ENCODE measurements at places on chromosomes 2 and 18.
A peak's percentile ranks its signal among the peaks of the same experiment; 100 is the strongest.

- DNase-seq: no peak
These were observed 267.6 kb downstream of the TMX3 start for GRCh38 chr18:68447286-68447685.

- DNase-seq: no peak
These were observed 47.4 kb downstream of the EXOC6B start for GRCh38 chr2:72778410-72778809.

DNA sequence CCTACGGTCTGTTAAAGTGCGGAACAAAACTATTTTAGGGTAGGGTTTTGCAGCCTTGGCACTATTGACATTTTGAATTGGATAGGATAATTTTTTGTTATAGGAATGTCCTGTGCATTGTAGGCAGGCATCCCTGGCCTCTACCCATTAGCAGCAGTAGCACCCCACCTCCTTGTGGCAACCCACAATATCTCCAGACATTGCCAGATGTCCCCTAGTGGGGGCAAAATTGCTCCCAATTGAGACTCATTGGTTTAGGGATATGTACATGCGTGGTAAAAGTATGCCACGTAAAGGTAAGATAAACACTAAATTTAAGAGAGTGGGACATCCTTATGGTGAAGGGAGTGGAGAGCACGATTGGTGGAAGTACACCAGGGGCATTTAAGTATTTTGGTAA, 4.6 kb downstream of the MIB1 start:
- DNase-seq: no peak

GRCh38 chr18:8324343-8325065, 284.7 kb upstream of the RAB12 start:
- no peak for DNase-seq

DNA sequence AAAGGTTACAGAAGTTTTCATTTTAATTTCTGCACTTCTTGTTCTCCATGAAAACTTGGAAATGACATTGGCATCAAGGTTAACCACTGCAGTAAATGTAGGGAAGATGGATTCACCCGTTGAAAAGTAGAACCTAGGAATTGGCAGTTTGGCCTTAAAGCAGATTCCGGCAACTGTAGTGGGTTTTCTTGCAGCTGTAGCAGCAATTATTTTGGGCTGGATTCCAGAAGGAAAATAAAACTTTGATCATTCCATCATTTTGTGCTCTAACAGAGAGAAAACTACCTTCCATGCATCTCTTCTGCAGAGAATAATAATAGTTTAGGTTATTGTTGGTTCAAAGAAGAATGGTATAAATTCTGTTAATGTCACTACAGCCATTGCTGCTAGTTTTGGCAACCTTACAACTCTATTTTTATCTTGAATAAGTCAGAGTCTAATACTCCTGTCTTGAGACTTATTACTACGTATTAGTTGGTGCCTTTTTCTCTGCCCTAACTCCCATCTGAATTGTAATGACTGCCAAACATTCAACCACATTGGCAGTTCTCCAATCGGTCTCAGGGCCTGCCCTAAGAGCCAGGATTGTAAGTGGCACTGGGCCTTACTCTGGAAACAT, 178.1 kb upstream of the PIEZO2 start:
- no peak for DNase-seq

- DNase-seq: no peak
These were observed 42.6 kb upstream of the EDAR start for GRCh38 chr2:109031476-109032228.

DNA sequence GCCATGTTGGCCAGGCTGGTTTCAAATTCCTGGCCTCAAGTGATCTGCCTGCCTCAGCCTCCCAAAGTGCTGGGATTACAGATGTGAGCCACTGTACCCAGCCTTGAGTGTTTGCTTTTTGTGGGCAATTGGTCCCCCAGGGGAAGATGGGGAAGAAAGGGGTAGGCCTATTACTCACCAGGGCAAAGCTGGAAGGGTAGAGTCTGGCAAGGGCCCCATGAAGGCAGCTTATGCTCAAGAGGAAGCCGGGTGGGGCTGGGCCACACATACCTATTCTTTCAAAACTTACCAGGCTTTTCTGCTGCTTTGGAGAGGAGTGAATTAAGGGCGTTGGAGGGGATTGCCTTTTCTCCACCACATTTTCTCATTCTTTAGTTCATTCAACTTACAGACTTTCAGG, 24.5 kb upstream of the CD28 start:
- DNase-seq: no peak

- DNase-seq: no peak
These were observed 48.2 kb downstream of the SDC1 start for GRCh38 chr2:20176760-20177159.

DNA sequence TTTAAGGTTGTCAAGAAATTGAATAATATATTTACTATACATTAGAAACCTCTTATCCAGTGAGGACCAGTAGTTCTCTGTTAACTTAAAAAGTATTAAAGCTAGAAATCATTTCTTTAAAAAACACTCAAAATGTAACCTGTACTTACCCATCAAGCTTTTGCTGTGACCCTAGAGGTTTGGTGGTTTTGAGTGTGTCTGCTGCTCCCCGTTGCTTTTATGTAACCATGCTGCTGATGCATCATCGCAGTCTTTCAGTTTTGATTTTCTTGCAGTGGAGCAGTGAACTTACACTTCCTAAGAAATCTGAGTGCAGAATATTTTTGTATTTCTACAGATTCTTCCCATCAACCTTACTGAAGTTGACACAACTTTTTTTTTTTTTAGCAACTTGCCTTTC, 34.2 kb downstream of the MRPS9 start:
- DNase-seq: peak; percentile 32

- no peak for DNase-seq
These were observed 43.7 kb upstream of the FZD5 start for GRCh38 chr2:207813221-207813916.

DNA sequence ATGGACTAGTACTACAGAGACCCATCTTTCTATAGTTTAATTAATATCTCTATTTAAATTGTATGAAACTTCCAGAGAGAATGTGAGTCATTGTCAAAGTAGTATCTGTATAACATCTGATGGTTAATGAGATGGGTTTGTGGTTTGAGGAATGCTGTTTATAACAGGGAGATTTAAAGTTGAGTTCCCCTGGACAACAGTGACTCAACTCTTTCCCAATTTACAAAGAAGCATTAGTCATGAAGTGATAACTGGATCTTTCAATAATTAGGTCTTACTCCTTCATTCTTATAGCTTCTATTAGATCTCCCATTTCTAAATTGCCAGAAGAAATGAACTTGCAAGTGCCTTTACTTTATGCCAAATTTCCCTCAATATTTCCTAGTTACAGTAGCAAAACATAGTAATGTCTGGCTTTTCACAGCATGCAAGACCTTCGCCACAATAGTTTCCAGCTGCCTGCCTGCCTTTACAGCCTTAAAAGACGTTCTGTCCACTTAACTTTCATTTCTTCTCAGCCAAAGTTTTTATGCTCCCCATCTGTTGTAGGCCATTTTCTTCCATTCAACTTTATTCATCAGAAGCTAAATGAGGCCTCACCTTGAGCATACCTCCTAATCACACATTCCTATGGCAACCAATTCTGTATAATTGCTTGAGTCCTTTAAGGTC, 47.7 kb upstream of the WDR75 start:
- DNase-seq: no peak

- no peak for DNase-seq
These were observed 120.6 kb downstream of the PLB1 start for GRCh38 chr2:28616396-28616999.

GRCh38 chr2:127652786-127653357, 6.9 kb downstream of the GPR17 start:
- DNase-seq: no peak

DNA sequence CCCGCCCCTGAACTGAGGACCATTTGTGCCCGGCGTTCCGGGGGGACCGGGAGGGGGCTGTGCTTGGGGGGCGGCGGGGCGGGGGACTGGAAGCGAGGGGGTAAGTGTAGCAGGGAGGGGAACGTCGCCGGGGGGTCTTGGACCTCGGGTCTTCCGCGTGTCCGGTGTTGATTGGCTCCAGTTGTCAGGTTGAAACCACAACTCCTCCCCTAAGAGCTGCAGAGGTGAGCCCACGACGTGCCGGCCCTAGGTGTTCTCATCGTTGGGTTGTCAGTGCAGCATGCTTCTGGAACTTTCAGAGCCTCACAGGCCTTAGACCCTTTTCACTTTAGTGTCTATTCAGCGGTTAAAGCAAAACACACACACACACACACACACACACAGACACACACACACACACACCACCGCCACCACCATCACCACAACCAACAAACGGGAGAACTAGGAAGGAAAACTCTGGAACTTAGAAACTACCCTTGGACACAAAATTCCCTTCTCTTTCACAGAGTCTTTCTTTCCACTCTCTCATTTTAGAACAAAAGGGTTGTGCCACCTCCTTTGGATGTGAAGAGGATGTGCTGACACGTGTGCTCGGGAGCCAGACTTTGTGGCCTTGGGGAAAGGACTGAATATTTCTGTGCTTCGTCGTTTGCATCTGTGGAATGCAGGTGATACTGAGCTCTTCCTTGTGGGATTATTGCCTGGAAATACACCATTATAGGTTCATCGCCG, 6.7 kb upstream of the DLX2 start:
- DNase-seq: no peak

DNA sequence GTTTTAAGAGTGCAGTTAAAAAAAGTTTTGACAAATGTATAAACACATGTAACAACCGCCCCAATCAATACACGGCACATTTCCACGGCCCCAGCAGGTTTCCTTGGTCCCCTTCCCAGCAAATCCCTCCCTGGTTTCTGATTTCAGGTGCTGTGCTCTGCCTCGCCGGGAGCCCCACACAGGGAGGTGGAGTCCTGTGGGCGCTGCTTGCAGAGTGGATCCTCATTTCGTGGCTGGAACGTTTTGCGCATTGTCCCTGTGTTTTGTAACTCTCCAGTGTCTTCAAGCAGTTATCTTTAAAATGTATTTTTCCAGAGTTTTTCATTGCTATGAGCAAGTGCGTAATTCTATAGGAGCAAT, 124.8 kb downstream of the GALR1 start:
- DNase-seq: no peak

DNA sequence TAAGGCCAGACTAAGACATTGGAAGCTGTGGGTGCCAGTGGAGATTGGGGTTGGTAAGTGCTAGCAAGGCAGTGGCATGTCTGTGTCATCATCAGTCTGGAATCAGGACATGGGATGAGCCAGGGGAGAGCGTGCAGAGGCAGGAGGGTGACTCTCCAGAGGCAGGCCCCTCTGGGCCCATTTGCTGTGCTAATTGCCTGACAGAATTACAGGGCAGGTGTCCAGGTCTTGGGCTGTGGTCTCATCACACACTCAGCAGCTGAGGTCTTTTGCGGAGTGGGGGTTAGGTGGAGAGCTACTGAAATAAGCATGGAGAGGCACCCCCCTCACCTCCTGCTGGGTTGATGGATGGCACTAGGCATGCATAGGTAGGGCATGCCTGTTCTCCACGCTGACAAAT, 57.4 kb downstream of the CELF4 start:
- no peak for DNase-seq

- DNase-seq: no peak
These were observed 115.0 kb downstream of the CERS6 start for GRCh38 chr2:168571061-168571460.

GRCh38 chr18:58300867-58301266, 256.8 kb downstream of the NEDD4L start:
- DNase-seq: no peak

DNA sequence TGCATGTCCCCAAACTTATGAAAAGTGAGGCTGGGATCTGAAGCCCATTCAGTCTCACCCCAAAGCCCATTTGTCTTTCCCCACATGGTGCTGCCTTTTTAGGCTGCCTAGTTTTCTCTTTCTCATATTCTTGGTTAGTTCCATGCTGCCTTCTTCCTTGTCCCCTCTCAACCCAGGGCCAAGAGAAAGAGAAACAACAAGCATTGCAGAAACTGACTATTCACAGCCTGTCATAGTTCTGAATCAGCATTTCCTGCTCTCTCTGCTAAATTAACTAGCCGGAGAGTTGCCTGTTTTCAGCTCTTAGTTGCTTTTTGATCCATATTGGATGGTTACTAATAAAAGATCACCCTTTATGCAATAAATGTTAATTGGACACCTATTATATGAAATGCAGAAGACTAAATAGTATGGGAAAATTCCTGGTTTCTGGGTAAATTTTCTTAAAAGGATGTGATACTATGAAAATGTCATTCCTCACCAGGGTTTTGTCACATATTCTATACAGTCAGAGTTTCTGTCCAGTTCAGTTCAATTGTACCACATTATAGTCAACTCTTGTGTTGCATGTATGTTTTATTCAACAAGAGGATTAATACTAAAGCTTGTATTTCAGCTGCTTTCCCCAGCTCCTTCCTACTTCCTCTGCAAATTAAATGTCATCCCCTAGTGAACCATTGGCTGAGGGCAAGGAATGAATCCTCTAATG, 246.5 kb downstream of the GALR1 start:
- DNase-seq: no peak

DNA sequence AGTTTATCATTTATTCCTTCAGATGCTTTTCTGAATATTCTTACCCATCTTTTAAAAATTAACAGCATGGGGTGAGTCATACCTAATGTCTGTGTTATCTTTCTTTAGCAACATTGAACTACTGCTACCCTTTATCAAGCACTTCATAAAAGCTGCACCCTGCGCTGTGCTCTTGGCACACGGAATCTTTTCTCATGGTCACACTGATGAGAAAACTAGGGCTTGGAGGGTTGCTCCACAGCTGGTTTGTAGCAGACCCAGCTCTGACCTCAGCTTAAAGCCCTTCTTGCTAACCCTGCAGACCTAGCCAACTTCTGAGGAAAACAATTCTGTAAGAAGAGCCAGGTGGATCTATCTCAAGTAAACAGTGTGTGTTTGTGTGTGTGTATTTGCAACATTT, 106.3 kb downstream of the RNF144A start:
- DNase-seq: no peak

- no peak for DNase-seq
These were observed 181.3 kb downstream of the CTIF start for GRCh38 chr18:48719974-48720654.

DNA sequence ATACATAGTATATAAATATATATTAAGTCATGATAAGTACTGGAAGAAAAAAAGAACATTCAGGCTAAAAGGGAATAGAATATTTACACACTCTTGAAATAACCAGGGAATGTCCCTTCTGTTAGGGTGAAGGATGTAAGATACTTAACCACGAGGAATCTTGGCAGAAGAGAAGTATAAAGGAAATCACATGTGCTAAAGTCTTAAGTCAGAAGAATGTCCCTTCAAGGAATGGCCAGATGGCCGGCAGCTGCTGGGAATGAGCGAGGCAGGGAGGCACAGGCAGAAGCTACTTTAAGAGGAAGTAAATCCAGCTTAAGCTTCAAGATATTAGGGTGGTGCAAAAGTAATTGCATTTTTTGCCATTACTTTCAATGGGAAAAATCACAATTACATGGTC, 5.5 kb downstream of the CCDC102B start:
- no peak for DNase-seq

DNA sequence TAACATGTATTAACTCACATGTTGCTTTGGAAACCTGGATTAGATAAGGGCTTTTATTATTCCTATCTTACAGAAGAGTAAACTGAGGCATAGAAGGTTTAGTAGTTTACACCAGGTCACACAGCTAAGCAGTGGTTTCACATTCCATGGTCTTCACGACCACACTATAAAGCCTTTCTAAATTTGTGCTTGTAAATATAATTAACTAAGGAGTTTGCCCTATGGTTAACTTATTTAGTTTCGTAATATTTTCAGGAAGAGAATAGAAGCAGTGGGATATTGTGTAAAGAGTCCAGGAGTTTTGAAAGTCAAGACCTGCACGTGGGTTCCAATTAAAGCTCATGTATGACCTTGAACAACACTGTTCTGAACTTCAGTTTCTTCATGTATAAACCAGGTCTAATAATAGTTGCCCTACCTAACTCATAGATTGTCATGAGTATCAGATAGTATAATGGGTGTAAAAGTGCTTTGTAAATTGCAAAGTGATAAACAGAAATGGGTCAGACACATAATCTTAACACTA, 19.5 kb upstream of the SOS1 start:
- DNase-seq: no peak

- no peak for DNase-seq
These were observed 281.1 kb upstream of the POU3F3 start for GRCh38 chr2:104572834-104573233.
